Stimulated activated CD8-positive, alpha-beta memory T cell treated with anti-CD3 and anti-CD28 coated beads, Interleukin-7, amount 100 ng/mL, for 1 hour (primary cell): ENCODE measurements at places on chromosomes 3 and 15.

GRCh38 chr3:142501004-142501926, 53.4 kb upstream of the XRN1 start:
- DNase-seq: no peak

- no peak for DNase-seq
These were observed 586.1 kb upstream of the DPPA4 start for GRCh38 chr3:109923431-109923830.

DNA sequence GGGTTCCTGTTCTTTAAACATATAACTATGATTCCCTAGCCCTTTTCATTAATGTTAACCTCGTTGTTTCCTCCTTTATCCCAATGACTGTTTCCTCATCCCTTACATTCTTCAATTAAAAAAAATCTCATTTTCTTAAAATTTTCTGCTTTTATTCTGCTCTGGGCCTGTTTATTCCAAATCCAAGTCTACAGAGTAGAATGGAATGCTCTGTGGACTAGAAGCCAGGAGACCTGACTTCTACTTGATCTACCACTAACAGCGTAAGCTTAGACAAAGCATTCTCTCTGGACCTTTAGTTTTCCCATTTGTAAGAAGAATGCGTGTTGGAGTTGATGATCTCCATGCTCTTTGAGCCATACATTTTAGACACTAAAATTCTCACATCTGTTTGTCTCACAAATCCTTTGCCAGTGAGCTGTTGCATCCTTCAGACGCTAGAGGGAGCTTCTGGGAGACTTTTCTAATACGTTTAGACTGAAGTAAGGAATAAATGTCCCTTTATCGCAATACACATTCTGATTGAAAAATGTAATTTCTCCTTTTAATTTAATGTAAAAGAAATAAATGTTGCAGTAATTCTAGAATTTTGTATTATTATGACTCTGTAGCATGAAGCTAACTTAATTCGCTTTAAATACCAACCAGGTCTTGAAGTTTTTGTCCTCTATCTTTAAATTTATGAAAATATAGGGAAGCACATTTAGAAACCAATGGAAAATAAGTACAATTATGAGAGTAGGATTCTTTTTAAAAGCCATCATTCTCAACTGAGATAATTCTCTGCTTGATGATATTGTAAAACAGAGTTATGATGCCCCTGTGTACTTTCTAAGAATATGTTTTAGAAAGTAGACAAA, 21.7 kb upstream of the GMNC start:
- no peak for DNase-seq

DNA sequence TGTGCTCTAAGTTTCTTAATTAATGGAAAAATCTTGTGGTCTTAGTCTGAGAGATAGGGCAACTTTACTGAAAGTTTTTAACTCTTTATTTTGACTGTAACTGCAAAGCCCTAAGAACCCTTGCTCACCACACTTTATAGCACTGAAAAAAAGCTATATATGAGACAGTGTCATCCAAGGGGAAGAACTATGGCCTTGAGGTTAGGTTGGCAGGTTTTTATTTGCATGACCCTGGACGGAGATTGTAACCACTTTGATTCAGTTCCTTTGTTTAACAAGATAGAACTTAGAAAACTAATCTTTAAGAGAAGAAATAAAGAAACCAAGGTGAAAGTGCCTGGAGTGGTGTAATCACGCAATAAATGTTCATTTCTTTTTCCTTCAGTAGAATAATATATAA, 30.6 kb upstream of the LYSMD4 start:
- no peak for DNase-seq

GRCh38 chr3:109985943-109986555, 648.7 kb upstream of the DPPA4 start:
- DNase-seq: no peak

DNA sequence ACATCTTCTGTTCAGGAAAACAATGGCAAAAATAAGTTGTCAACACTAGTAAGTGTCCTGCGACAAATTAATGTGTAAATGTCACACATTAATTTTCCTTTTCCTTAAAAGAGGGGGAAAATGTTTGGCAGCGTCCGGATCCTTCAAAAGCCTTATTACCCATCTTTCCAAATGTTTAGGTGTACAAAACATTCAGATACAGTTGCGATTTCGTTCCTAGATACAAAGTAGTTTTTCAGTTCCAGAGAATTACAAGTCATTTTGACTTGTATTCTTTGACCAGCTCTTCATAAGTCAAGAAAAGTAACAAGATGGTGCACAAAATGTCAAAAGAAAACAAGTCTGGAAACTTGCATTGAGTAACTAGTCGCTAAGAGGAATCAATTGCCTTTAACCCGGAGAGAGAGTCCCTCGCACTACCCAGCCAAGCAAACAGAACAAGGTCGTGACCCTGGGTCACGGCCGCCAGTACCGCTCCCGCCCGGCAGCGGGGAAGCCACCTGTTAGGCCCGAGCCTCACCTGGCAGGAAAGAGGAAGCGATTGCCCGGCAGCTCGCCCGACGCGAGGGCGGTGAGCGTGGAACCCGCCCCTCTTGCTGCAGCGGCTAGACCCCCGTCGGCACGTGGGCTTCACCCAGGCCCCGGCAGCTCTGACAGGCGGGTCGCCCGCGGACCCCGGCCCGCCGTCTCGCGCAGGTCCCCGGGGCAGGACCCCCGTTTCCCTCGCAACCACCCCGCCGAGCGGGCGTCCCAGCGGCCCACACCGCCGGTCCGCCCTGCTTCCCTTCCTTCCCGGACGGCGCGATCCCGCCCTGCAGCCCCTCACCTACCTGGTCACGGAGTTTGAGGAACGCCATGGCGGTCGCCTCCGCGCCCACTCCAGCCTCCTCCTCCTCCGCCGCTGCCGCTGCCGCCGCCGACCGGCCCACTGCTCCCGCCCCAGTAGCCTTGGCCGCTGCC, 61.0 kb upstream of the ANKRD28 start:
- DNase-seq: peak; percentile 23

DNA sequence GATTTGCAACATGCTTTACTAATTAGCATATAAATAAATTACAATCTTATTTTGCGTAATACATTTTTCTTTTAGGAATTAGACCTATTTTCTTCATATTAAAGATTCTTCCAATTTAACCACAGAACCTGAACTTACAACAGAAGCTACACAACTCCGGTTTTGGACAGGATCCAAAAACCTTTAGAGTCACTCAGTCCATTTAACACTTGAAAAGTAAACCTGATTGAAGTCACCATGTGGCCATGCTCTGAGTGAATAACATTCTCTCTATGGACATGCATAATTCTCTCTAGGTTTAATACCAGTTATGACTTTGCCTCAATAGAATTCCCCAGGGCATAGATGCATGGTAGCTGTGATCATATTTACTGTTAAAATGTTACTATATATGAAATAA, 751.0 kb downstream of the VGLL3 start:
- no peak for DNase-seq

DNA sequence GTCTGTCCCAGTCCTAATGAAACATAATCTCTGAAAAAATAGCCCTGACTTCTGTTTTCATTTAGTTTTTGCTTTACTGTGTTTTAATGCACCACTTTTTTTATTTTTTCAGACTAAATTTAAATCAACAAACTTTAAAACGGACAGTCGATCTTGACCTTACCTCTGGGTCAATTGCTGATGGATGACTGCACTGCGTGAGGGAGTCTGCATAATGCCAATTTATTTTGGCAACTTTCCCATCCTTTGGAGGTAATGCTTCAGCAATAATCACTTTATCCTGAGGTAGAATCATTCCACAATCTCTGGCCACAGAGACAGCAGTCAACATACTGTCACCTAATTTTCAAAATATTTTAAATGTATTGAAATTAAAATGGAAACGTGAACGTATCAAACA, 32.5 kb upstream of the GP5 start:
- no peak for DNase-seq

- DNase-seq: no peak
These were observed 31.2 kb downstream of the SLC25A36 start for GRCh38 chr3:140972833-140973232.

GRCh38 chr3:61531528-61531927, 29.8 kb upstream of the PTPRG start:
- no peak for DNase-seq

GRCh38 chr3:55157731-55158130, 229.9 kb upstream of the LRTM1 start:
- DNase-seq: no peak

GRCh38 chr3:59486520-59486919, 436.7 kb upstream of the CFAP20DC start:
- DNase-seq: no peak

DNA sequence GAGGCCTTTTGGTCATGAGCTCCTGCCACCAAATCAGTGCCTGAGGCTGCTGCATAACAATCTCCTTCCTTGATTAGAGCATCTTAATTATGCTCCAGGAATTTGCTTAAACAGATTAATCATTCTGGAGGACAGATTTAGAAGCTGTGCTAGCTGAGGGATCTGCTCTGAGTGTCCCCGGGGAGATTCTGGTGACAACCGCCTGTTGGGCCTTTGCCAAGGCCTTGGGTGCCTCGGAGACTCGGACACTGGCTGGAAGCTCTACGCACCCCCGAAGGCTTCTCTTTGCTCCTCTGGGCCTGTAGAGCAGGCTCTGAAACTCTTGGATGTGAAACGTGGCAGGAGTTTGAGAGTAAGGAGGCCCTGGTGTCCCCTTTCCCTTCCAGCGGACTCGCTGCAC, 264.1 kb downstream of the CD47 start:
- DNase-seq: no peak

DNA sequence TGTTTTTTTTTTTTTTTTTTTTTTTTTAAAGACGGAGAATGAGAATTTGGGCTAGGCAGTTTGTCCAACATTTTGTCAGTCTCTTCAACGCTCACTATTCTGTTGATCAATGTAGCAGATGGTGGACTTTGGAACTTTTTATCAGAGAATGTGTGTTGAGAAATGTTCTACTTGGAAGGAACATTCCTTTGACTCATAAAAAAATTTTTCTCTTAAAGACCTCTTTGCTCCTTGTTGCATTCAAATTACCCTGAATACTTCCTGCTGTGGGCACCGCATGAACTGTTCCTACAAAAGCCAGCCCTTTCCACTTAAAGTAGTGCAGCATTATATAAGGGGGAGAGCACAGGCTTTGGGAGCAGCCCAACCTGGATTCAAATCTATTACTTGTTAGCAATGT, 182.9 kb downstream of the AKAP13 start:
- no peak for DNase-seq

- no peak for DNase-seq
These were observed at the start of gene TLR9 for GRCh38 chr3:52225452-52226228. Gene TLR9, minus strand, starts transcription at chr3:52225645. Its CDS starts 116 bp downstream, at chr3:52225529.

DNA sequence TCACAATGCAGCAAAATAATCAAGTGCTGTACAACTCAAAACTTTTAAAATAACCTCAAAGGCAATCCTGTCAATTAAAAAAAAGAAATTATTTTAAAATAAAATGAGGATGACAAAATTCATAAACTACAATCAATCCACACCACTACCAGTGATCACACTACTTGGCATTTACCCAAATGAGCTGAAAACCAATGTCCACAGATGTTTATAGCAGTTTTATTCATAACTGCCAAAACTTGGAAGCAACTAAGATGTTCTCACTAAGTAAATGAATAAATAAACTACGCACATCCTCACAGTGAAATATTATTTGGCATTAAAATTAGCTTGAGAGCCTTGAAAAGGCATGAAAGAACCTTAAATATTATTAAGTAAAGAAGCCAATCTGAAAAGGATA, 121.3 kb downstream of the STAG1 start:
- no peak for DNase-seq
